Stimulated activated CD4-positive, alpha-beta T cell treated with anti-CD3 and anti-CD28 coated beads, Interleukin-2, amount 100 ng/mL, for 48 hours (primary cell): ENCODE measurements at places on chromosomes 5 and 9.
A peak's percentile ranks its signal among the peaks of the same experiment; 100 is the strongest.

DNA sequence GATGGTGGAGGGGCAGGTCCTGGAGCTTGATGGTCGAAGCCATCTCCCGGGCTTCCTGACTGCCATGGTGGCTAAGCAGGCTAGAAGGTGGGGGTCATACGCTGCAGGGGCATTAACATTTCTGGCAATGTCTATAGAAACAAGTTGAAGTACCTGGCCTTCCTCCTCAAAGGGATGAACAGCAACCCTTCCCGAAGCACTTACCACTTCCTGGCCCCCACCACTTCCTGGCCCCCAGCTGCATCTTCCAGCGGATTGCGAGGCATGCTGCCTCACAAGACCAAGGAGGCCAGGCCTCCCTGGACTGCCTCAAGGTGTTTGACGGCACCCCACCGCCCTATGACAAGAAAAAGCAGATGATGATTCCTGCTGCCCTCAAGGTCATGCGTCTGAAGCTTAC is 97.0 kb upstream of the MOCS2 start:
- no peak for DNase-seq

GRCh38 chr9:93255494-93255867 is 71.5 kb downstream of the WNK2 start:
- DNase-seq = no peak

DNA sequence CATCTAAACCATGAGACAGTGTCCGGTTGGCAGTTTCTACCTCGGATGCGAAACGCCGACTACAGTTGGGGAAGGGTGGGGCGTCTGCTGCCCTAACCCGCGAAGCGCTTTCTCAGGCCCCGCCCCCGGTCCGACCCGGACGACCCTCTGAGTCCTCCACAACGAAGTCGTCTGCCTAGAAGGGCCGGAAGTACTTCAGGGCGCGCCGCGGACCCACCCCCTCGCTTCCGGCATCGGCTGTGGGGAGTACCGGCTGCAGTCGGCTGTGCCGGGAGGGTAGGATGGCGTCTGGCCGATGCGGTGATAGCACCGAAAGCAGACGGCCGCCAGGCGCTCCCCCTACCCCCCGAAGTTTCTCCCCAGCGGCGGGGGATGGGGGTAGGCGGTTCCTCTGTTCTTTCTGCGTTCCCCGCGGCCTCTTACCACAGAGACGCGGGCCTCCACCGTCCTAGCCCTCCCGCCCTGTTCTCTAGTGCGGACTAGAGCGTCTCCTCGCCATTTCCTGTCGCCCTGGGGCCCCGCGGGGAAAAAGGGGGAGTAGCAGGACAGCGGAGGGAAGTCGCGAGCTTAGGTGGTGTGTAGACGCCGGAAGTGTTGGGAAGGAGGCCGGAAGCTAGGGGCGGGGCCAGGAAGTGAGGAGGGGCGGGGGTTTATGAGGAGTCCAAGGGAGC is at the start of gene TRIM41:
Gene TRIM41, plus strand, starts transcription at position 224 of the 671 bp plus-strand sequence. CDS start 719 bp downstream, outside the sequence.
- peak; percentile 95 for DNase-seq

GRCh38 chr9:136847826-136848392 is 1.3 kb upstream of the PHPT1 start:
- DNase-seq = peak; percentile 79

- no peak for DNase-seq
These were observed 5.3 kb downstream of the RAB14 start for GRCh38 chr9:121196389-121196788.

DNA sequence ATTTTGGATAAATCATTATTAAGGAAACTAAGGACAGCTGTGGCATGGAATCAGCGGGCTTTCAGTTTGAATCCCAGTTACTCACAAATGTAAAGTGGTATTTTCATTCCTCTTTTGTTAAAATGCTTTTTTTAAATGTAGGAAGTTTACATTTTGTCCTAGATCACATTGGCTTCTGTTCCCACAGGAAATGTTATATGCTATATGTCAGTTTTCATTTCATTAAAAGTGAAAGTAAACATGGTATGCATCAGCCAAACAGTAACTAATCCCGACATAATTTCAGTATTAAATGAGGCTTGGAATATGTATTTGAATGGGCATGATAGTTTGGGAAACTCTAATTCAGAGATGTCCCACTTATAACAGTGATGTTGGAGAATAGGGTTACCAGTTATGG is 18.6 kb upstream of the SMIM15 start:
- DNase-seq = no peak

- DNase-seq = no peak
These were observed 32.2 kb downstream of the NACC2 start for GRCh38 chr9:136062657-136063439.

GRCh38 chr5:147538236-147538635 is 28.4 kb upstream of the DPYSL3 start:
- no peak for DNase-seq

DNA sequence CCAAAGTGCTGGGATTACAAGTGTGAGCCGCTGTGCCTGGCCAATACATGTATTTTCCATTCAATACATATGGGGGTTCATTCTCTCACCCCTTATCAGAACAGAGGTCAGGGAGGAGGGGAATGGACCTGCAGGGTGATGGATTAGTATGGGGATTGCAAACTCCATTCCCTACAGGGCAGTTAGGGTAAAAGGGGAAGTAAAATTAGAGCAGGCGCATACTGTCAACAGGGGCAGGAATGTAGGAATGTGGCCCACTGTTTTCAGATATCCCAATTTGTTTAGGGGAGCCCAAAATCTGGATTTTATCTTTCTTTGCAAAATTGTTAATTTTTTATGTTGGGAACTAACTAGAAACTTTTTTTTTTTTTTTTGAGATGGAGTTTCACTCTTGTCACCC is 46.4 kb upstream of the SLC44A1 start:
- no peak for DNase-seq

GRCh38 chr5:140327589-140327988 is 18.8 kb downstream of the HBEGF start:
- no peak for DNase-seq

DNA sequence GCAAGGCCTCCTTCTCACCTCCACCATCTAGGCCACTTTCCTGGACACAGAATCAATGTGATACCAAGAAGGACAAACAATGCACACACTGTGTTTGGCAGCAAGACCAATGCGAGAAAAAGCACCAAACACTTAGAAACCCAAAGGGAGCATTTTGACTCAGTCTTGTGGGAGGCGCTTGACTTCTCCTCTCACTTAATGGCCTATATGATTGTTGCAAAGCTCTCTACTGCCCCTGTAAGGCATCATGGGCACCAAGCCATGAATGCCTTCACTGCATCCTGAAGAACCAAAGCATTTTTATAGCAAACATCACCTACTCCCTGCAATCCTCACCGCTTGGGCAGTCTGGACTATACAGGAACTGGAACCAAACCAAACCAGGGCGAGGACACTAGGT is 57.5 kb downstream of the CDH6 start:
- DNase-seq = no peak

DNA sequence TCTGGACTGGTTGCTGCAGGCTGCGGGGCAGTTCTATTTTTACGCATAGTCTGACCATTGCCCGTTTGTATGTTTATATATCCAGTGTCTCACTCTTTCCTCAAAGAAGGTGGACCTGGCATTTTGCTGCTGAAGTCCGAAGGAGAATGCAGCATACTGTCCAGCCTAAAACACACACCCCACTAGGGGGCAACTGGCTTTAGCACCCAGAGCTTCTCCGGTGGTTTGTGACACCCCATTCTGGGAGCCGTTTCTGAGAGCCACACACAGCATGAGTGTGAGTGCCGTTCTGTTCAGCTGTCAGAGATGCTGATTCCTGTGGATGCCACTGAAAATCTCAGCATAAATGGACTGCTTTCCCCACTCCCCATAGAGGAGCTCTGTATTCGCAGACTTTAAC is 290.5 kb upstream of the TAS2R1 start:
- no peak for DNase-seq

DNA sequence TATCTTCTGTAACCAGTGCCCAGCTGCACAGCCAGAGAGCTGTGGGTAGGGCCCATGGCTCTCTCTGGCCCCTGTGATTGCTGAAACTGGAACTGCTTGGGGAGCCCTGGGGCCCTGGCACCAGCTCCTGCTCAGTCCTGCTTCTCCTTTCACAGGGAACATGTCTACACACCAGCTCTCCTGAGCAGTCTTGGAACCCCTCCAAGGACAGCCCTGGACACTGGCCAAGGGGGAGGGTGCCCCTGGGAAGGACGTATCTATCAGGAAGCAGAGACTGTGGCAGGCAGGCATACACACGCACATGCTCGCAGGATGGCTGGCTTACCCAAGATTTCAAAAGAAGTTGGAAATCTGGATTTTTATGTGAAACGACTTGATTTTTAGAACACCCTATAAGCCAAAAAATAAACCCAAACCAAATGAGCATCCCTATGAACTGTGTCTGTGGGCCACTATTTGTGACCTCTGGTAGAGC is 8.8 kb upstream of the TRAF1 start:
- DNase-seq = no peak

- peak; percentile 16 for DNase-seq
These were observed 82.9 kb downstream of the FEM1C start for GRCh38 chr5:115461506-115462290.

DNA sequence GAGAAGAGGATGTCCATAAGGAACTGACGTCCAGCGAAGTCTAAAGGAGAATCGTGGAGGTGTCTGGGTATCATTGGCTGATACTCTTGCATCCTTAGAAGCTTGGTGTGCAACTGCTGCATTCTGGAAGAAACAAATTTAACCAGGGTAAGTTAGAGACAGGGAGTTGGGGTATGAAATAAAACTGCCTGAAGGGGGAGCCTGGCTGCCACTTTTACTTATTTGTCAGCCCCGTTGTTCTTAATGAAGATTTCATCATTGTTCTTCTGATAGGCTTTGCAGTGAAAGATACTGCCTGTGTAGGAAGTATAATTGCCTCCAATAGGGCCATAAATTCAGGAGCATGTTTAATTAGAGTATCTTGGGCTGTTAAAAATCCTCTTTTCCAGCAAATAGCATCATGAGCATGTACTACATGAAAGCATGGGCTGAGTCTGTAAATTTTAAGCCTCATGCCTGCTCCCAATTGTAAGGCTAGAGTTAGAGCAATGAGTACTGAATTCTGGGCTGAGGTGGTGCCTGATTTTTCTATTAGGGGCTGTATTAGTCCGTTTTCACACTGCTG is 1264.5 kb upstream of the ACO1 start:
- no peak for DNase-seq

DNA sequence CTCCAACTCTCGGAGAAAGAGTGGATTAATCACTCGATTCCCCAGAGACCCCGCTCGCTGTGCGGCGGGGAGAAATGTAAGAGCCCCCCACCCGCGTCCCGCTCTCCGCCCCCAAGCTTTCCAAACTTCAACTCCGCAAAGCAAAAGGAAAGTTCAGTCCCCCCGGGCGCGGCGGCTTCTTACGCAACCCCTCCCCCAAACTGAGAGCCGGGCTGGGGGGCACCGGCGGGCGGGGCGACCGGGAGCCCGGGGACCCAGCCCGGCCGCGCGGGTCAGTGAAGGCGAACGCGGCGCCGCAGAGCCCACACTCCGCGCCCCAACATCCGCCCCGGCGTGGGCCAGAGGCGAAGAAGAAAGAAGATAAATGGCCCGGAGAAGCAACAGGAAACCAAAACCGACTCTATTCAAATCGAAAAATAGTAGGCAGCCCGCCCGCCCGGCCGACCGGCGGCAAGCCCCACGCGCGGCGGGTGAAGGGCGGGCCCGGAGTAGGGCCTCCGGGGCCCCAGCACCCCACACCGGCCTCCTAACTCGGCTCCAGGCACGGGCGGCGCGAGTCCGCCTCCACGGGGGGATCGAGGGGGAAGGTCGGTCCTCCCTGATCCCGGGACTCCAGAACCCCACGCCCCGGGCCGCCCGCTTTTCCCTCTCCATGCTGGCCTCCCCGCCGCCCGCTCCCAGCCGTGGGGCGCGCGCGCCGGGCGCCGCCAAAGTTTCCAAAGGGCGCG is 720 bp downstream of the NOTCH1 start:
- peak; percentile 58 for DNase-seq

GRCh38 chr5:65102371-65102975 is 333.7 kb downstream of the CWC27 start:
- DNase-seq = no peak

- no peak for DNase-seq
These were observed 31.1 kb upstream of the CPLX2 start for GRCh38 chr5:175840050-175840841.
